ENCODE measurements at places on chromosomes 7 and 10. TPM values are rescaled to one million over a fixed set of nuclear protein-coding genes. Genes with fewer than 3 reads are reported as not detected.

ALOX5 gene
- 3.3 TPM for total RNA-seq

BMPER gene
- 0.30 TPM for total RNA-seq

INHBA gene
- total RNA-seq: 0.14 TPM

PRSS37 gene
- not detected for total RNA-seq

FGF8 gene
- not detected for total RNA-seq

ERVW-1 gene
- total RNA-seq: 0.12 TPM

LYZL2 gene
- not detected for total RNA-seq

CAV2 gene
- total RNA-seq: 0.19 TPM

KEL gene
- 0.61 TPM for total RNA-seq

ADGRA1 gene
- not detected for total RNA-seq

EVX1 gene
- total RNA-seq: not detected

SRRM3 gene
- not detected for total RNA-seq

OR13A1 gene
- not detected for total RNA-seq

RALA gene
- total RNA-seq: 46.3 TPM

PIK3AP1 gene
- total RNA-seq: 2.6 TPM

SLC29A4 gene
- 0.76 TPM for total RNA-seq

IKZF1 gene
- total RNA-seq: 479 TPM

AGR2 gene
- not detected for total RNA-seq

PAPOLB gene
- total RNA-seq: not detected

CDK1 gene
- total RNA-seq: 1.3 TPM

ANKRD22 gene
- total RNA-seq: not detected

FAM25C gene
- total RNA-seq: not detected

CFAP58 gene
- not detected for total RNA-seq

Measured in CD4-positive, alpha-beta memory T cell (primary cell).